ENCODE measurements at places on chromosomes 2 and 18.

DNA sequence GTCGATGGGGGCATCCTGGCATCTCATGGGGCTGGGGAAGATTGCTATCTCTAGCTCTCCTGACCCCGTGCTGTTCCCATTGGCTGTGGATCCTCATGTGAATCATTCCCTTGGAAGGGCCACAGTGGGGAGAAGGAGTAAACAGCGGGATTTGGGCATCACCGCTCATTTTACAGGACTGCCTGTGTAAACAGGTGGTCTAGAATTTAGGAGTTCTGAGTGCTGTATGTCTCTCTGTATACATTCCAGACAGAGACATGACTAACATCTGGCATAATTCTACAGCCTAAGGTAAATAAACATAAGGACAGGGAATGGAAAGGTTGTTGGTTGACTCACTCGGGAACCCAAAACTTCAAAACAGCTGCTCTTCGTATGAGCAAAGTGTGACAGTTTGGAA, 92.7 kb downstream of the COPS8 start:
- no peak for DNase-seq

GRCh38 chr2:233419602-233420391, 65.5 kb downstream of the DGKD start:
- no peak for DNase-seq

DNA sequence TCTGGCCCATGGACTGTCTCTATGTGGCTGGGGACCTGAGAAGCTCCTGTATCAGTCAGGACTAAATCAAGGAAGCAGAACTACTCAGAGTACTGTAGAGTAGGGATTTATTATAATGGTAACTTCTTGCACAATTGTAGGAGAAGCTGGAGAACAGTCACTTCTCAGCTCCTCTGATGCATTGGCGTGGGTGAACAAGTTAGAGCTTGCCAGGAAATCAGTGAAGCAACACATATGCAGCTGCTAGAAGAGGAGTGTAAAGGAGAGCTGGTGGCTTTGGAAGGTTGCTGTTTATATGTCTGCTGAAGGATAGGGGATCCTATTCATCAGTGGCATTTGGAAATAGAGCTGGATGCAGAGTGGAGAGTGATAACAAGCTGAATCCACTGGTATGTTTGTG, 215.5 kb upstream of the CWC22 start:
- DNase-seq, result no peak

- no peak for DNase-seq
Measured at GRCh38 chr2:67616749-67617148, 219.6 kb downstream of the ETAA1 start.

- DNase-seq, result no peak
Measured at GRCh38 chr2:233385489-233386044, 31.3 kb downstream of the DGKD start.

DNA sequence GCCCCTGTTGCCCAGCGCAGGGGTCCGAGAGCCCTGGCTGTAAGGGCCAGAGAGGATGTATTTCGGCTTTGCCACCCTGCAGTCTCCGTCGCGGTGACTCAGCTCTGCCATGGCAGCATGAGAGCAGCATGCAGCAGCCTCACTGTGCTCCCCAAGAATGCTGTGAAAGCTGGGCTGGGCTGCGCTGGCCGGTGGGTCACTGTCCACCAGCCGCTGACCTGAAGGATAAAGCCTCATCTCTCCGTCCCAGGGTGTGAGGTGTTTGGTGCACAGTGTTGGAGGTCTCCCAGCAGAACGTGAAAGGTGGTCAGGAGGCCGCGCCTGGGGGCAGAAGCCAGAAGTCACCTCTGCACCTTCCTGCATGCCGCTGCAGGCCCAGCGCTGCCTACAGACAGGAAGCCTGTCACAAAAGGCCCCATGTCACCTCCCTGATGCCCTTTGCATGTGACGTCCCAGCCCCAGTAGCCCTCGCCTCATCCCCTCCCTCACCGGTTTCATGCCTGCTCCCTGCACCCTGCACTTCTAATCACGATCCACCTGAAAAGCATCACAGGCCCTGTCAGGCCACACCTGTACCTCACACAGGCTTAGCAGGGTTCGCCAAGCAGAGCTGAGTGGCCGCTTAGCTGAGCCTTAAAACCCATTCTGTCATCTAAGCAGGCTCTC, 342.1 kb downstream of the EIPR1 start:
- no peak for DNase-seq

GRCh38 chr2:10847008-10847407, 34.4 kb upstream of the PDIA6 start:
- no peak for DNase-seq

- DNase-seq, result no peak
Measured at GRCh38 chr2:169208026-169208425, 138.7 kb downstream of the DHRS9 start.

DNA sequence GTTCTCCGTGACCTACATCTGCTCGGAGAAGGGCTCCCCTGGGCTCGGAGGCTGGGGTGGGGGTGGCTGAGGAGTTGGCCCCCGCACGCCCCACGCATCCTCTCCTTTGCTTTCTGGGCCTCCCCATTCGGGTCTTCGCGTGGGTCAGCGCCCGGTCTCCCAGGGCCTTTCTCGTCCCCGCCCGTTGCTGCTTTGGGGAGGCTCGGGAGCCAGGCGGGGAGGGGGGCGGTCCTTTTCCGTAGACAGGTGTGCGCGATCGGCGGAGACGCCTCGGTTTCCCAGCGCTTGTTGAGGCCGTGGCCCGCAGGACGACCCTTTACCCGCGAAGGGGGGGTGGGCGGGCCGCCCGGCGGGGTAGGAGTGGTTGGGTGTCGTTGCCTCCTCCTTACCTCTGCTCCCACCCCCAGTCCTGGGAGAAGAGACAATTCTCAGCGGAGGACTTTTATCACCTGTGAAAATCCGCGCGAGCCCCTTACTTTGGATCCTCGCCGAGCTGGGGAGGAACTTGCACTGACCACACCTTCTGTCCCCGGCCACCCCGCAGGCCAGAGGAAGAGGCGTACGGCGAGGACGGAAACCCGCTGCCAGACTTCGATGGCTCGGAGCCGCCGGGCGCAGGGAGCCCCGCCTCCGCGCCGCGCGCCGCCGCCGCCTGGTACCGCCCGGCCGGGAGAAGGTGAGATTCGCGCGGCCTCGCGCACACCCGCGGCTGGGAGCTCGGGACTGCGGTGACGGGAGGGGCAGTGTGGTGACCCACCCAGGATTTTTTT, 2.6 kb downstream of the ADCYAP1 start:
- DNase-seq, result no peak

GRCh38 chr2:189050165-189050712, 76.1 kb downstream of the COL3A1 start:
- no peak for DNase-seq

GRCh38 chr2:85401844-85402243, 8.3 kb downstream of the CAPG start:
- no peak for DNase-seq

DNA sequence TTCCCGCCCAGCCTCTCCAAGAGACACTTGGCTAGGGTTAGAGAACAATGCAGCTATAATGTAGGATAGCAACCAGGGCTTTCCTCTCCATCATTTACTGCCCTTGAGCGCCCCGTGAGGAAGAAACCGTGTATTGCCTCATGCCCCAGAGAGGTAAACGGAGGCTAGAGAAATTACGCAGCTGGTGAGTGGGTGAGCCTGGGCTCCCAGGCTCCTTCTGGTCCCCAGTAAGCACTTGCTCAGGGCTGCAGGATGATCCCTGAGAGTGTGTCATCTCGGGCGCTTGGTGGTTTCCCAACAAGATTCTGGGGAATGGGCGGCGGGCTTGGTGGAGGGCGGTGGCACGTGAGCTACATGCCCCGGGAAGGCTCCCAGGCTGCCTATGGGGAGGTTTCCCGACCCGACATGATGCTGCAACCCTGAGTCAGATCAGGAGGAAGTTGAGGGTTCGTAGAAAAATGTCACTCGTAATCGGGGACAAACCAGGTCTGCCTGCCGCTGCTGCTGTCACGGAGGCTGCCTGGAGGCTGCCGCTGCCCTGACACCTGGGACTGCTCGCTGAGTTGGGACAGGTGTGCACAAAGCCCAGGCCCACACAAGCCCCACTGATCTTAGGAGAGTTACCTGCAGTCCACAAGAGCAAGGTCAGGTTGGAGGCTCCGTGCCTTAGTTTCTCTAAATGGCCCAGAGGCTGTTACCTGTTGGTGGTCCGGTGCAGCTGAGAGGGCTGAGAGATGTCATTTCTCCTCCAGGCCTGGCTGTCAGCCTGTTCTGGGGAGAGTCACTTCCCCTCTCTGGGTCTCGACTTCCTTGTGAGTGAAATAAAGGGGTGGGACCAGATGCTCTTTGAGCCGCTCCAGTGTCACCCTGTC, at the start of gene GPR55:
Gene GPR55 (minus strand): TSS at position 773 of the 872 bp plus-strand sequence. CDS start 14,280 bp downstream, outside the sequence.
- DNase-seq, result peak; percentile 59

- no peak for DNase-seq
Measured at GRCh38 chr2:15092691-15093090, 460.2 kb downstream of the LRATD1 start.

- no peak for DNase-seq
Measured at GRCh38 chr2:149122516-149122915, 84.0 kb downstream of the LYPD6B start.
